ENCODE measurements at places on chromosomes 5 and 9.

DNA sequence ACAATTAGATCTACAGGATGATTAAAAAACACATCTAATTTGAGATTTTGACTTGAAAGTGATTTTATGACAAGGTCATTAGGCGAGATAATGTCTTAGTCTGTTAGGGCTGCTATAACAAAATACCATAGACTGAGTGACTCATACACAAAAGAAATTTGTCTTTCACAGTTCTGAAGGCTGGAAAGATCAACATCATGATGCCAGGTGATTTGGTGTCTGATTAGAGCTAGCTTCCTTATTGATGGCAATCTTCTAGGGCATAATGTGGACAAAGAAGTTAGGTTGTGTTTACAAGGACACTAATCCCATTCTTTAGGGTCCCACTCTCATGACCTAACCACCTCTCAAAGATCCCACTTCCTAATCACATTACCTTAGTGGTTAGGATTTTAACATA is 256.7 kb downstream of the TUSC1 start:
- no peak for DNase-seq

DNA sequence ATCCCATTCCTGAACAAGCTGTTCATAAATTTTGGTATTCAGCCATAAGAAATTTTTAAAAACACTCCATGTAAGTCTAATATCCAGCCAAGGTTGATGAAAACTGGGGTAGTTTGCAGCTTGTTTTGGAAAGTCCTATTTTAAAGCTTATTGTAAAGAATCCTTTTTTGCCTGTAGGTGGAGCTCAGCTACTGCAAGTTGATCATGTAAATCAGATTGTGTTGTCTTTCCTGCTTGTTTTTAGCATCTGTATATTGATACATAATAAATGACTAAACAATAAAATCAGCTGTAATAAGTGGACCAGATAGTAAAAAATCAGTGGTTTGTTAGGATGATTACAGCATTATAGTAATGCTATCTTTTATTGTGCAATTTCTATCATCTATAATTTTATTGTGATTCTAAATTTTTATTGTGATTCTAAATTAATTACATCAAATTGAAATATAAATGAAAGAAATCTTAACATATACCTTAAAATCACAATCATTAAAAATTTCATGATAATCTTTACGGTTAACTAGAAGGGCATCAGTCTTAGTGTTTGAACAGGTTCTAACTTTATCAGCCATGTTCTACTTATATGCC is 42.4 kb downstream of the CWC27 start:
- DNase-seq = peak; percentile 10

DNA sequence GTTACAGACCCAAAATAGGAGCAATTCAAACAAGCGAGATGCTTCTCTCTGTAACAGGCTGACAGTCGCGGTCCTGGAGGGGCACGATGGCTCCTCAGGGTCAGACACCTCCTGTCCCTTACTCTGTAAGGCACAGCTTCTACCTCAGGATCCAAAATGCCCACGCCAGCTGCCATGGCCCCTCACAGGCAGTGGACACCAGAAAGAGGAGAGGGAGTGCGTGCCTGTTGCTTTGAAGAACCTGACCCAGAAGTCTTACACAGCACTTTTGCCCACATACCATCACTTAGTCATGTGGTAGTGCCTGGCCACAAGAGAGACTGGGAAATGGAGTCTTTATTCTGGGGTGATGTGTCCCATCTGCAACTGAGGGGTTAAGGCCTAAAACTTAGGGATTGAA is 11.6 kb upstream of the ABL1 start:
- DNase-seq = no peak

DNA sequence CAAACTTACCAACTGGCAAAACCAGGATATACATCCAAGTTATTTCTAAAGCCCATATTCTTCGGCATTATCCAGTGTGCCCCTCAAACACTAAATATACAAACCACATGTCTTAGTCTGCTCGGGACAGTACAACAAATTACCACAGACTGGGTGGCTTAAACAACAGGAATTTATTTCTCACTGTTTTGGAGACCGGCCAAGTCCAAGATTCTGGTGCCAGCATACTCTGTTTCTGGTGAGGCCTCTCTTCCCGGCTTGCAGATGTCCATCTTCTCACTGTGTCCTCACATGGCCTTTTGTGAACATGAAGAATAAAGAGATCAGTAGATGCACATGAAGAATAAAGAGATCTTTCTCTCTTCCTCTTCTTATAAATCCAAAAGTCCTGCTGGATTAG is 12.9 kb upstream of the SLCO6A1 start:
- no peak for DNase-seq

GRCh38 chr9:134459164-134459563 is 132.9 kb downstream of the RXRA start:
- no peak for DNase-seq

GRCh38 chr5:137566118-137566541 is 67.0 kb upstream of the SPOCK1 start:
- DNase-seq = no peak

DNA sequence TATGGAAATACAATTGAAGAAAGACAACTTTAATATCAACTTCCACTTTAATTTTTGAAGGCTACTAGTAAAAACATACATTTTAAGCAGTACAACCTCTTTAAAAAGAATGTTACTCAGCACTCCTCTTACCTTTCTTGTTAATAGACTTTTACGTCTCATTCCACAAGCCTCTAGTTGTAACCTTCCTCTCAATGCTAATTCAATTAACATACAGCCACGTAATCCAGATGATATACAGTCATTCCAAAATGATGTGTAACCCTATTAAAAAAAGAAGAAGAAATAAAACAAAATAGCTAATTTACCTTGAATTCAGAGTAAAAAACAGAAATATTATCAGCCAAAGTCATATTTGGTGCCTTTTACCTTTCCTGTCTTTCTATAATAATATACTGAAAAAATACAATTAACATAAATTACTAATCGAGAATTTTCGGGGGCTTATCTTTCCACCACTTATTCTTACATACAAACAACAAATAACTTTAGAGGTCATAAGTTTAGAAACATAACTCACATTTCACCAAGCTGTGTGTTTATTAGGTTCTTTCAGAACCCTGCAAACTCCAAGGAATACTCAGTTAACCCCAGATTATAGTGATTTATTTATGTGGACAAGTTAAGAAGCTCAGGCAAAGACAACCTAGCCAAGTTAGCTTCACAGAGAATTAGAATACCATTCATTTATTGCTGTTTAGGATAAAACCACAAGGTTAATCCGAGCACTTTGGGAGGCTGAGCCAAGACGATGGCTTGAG is 30.3 kb downstream of the GOLPH3 start:
- no peak for DNase-seq

DNA sequence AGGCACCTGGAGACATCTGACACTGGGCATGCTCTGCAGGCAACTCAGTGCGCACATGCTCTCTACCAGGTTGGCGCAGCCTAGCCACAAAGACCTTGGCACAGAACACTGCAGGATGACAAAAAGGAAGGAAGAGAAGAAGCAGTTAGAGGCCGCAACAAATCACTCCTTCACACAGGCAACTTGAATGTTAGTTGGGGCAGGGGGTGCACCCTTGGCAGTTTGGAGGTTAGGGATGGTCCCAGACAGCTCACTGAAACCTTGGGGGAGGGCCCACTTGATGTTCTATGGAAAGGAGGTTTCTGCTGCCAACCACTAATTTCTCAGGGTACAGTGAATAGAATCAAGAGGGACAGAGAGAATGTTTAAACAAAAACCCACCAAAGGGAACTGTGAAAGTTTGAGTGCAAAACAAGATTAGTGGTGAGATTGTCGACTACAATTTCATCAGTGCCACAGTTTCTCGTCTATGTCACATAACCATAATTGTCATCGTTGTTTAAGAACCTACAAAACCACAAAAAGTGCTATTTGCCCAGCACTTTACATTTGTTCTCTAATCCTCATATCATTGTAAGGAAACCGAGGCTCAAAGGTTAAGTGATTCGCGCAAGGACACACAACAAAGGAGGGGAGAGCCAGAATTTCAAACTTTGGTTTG is 48.7 kb downstream of the FBXW11 start:
- DNase-seq = peak; percentile 28

- no peak for DNase-seq
These were observed 74.0 kb downstream of the HRH2 start for GRCh38 chr5:175731756-175732465.

- no peak for DNase-seq
These were observed 95.8 kb upstream of the PANK3 start for GRCh38 chr5:168674893-168675482.
